ENCODE measurements at places on chromosomes 4 and X. TPM values are rescaled to one million over a fixed set of nuclear protein-coding genes. Genes with fewer than 3 reads are reported as not detected.

The FAAH2 gene
- total RNA-seq: 0.24 TPM

The UGT2B11 gene
- not detected for total RNA-seq

The TLL1 gene
- 1.5 TPM for total RNA-seq

The ANXA10 gene
- total RNA-seq: not detected

The MSANTD1 gene
- total RNA-seq: 0.85 TPM

The FAM149A gene
- total RNA-seq: 4.1 TPM

The NPNT gene
- total RNA-seq: 1.8 TPM

The SCML2 gene
- total RNA-seq: 2.6 TPM

The WDFY3 gene
- 144 TPM for total RNA-seq

The ITM2A gene
- total RNA-seq: 0.32 TPM

The SPRY1 gene
- total RNA-seq: 19.6 TPM

The AR gene
- 6.8 TPM for total RNA-seq

The ASB11 gene
- total RNA-seq: not detected

The VEGFD gene
- 0.32 TPM for total RNA-seq

The TMEM271 gene
- total RNA-seq: not detected

The MXRA5 gene
- 148 TPM for total RNA-seq

The ATP5ME gene
- 47.2 TPM for total RNA-seq

The CT47A1 gene
- total RNA-seq: not detected

The FAT1 gene
- 334 TPM for total RNA-seq

The TMEM128 gene
- 23.7 TPM for total RNA-seq

The FGB gene
- not detected for total RNA-seq

The BEND4 gene
- not detected for total RNA-seq

The RAB9B gene
- 0.97 TPM for total RNA-seq

The CLDN22 gene
- total RNA-seq: under 0.01 TPM

The IL1RAPL1 gene
- total RNA-seq: 1.6 TPM

The PPEF2 gene
- total RNA-seq: not detected

The FANCB gene
- 3.3 TPM for total RNA-seq

The EMCN gene
- total RNA-seq: 0.49 TPM

The SLC16A2 gene
- 29.9 TPM for total RNA-seq

The GPAT3 gene
- total RNA-seq: 1.3 TPM

The SLC4A4 gene
- 0.85 TPM for total RNA-seq

The WDR19 gene
- 46.9 TPM for total RNA-seq

The CFAP47 gene
- not detected for total RNA-seq

The SOD3 gene
- 17.2 TPM for total RNA-seq

The REPS2 gene
- 2.6 TPM for total RNA-seq

The ANKRD50 gene
- 49.2 TPM for total RNA-seq

Data from hair follicle dermal papilla cell (primary cell).